ENCODE measurements at places on chromosomes 7 and 10.

- DNase-seq, result no peak
These were observed 1176.1 kb downstream of the GATA3 start for GRCh38 chr10:9230625-9231024.

DNA sequence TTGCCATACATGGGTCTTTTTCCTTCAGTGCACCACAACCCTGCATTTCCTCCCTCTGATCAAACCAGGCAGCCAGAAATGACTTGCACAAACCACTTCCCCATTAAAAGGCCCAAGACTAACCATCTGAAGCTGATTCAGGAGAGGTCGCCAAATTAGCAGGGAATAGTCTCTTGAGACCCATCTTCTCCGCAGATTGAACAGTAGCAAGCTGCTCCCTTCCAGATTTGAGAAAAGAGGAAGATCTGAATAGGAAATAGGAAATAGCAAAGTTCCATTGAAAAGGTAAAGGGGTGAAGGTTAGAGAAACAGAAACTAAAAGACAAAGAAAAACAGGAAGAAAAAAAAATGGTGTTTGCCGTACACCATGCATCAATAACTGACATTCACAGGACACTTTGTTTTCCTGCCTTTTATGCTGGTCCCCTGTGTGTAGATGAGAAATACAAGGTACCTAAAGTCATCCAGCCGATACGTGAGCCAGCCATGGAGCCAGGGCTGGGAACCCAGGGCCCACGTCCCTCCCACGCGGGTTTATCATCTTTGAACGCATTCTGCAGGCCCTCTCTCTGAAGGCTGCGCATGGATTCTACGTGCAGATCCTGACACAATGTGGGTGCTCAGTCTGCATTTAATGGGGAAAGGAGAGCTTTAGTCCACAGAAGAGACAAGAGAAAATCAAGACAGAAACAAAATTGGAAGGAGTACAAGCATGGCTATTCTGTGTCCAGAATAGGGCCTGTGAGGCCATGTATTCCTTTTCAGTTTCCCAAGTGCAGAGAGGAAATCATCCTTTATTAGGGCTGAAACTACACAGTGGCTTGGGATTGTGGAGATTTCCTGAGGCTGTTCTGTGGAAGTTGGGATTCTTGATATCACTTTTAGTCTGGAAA lies 268.4 kb upstream of the NPVF start:
- no peak for DNase-seq

GRCh38 chr10:97263971-97264370 lies 28.5 kb downstream of the ARHGAP19 start:
- no peak for DNase-seq

DNA sequence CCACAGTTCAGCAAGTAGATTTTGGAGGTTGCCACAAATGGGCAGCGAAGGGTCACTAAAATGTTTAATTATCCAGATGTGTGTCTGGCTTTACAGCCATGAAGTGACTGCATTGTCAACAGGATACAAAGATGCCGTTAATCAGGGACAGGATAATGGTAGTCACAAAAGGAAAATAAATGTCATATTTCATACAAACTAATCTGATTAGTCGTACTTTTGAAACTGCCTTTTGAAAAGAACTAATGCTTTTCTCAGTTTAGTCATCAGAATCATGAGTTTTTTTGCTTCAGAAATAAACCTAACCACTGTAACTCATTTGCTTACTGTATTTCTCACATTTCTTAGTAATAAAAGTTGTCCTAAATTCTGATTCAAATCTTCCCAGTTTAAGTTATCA lies 22.2 kb upstream of the WNT16 start:
- DNase-seq, result no peak

- DNase-seq, result no peak
These were observed 696.1 kb downstream of the AUTS2 start for GRCh38 chr7:70294211-70294911.

GRCh38 chr10:60283397-60283796 lies 106.3 kb downstream of the ANK3 start:
- DNase-seq, result no peak

DNA sequence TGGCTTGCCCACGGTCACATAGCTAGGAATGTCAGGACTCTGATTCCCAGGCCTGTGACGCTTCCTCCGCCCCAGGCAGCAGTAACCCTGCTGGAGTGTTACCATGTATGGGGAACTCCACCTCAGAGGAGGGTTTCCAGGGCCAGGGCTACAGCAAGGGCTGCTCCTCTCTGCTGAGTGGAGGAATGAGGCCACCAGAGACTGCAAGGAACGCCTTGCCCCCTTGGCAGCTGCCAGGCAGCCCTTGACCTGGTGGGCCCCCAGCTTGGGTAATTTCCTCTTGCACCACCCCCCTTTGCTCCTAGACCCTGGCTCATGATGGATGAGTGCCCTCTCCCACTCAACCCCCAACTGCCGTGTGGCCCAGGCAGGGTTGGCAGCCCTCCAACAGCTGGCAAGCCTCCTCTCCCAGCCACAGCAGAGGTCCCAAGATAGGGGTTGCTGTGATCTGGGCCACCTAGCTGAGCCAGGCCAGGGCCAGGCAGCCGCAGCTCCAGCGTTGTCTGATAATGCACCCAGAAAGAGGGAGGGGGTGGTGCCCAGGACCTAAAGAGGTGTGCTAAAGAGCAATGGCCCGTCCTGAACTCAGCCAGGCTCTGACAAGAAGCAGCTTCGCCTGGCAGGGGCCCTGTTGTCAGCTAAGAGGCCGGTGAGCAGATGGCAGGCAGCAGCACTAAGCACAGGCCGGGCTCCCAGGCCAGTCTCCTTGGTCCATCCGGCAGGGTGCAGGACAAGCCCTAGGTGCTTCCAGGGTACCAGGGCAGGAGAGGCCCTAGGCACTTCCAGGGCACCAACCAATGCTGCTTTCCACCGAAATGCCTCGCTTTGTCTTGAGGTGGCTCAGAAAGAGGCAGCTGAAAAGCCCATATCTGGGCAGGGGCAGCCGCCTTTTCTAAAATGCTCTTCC lies 35.4 kb downstream of the DRGX start:
- no peak for DNase-seq

GRCh38 chr7:29892231-29892630 lies 85.9 kb downstream of the WIPF3 start:
- DNase-seq, result no peak

- no peak for DNase-seq
These were observed 2.0 kb upstream of the ANLN start for GRCh38 chr7:36387435-36388231.

DNA sequence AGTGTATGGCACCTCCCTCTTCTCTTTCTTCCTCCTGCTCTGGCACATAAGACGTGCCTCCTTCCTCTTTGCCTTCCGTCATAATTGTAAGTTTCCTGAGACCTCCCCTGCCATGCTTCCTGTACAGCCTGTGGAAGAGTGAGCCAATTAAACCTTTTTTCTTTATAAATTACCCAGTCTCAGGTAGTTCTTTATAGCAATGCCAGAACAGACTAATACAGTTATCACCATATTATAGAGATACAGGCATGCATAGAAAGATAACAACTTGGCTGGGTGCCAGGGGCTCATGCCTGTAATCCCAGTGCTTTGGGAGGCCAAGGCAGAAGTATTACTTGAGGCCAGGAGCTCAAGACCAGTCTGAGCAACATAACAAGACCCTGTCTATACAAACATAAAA lies 53.2 kb downstream of the GCC1 start:
- no peak for DNase-seq

GRCh38 chr10:123958241-123958640 lies 66.6 kb upstream of the CPXM2 start:
- no peak for DNase-seq

DNA sequence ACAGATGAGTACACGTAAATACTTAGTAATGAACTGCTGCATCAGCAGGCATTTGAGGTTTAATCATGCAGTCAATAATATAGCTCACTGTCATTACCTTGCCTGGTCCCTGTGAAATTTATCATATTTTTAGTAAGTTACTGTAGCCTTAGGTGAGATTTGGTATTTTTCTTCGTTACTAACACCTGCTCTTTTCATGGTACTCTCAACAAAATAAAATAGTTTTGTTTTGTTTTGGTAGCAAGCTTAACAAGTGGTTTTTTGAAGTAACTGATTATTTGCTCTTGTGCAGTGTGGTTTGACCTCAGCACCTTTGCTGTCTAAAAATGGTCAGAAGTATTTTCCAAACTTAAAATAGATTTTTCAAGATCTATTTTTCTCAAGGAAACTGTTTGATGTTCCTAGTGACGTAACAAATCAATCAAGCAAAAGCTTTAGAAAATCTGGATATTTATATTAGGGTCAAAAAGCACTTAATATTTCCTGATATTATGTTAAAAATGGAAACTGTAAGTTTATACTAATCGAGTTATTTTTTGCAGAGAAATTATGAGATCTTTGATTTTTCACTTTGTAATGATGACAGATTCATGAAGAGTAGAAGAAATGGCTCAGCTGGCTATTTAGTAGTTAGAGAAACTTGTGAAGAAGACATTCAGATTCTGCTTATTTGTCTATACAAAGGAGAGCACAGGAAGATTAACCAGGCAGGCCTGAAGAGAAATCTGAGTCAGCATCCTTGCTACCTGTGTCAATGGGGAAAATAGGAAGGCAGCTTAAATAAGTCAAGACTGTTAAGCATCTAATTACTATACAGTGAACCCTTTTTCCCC lies 21.0 kb upstream of the RPA3 start:
- no peak for DNase-seq

DNA sequence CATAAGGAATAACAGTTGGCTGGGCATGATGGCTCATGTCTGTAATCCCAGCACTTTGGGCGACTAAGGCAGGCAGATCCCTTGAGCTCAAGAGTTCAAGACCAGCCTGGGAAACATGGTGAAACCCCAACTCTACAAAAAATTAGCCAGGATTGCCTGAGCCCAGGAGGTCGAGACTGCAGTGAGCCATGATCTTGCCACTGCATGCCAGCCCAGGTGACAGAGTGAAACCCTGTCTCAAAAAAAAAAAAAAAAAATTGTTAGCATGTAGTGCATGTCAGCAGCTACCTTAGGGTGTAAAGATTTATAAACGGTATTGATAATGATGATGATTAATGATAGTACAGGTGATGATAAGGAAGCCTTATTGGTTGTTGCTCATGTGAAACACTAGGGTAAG lies 331.2 kb upstream of the FZD1 start:
- no peak for DNase-seq

- no peak for DNase-seq
These were observed 95.6 kb downstream of the USP6NL start for GRCh38 chr10:11515596-11516430.

GRCh38 chr7:155576900-155577508 lies 30.6 kb upstream of the CNPY1 start:
- no peak for DNase-seq

GRCh38 chr10:104122225-104123107 lies 495 bp downstream of the SFR1 start:
- no peak for DNase-seq

GRCh38 chr10:63431962-63432797 lies 33.6 kb downstream of the JMJD1C start:
- no peak for DNase-seq

- DNase-seq, result no peak
These were observed 1.4 kb downstream of the SND1 start for GRCh38 chr7:127653396-127653795.

DNA sequence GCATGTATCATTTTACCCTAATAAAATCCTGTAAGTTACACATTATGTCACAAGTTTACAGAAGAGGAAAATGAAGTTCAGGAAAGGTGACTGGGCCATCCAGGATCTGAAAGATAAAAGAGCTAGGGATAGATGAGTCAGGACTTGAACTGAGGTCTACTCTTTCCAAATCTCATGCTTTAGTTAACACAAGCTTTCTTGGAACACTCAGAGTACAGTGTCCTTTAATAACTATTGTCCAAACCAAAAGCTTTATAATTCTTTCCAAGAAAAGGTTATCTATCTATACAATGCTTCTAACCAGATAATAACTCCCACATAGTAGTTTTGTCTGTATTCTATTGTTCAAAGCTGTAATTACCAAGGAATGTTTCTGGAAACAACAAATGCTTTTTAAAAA lies 164.6 kb downstream of the LRRN3 start:
- DNase-seq, result no peak

GRCh38 chr10:27413831-27414348 lies 90.2 kb upstream of the RAB18 start:
- no peak for DNase-seq

GRCh38 chr10:36313142-36313541 lies 671.0 kb upstream of the FZD8 start:
- no peak for DNase-seq

GRCh38 chr10:120607016-120607709 lies 150.1 kb downstream of the PLPP4 start:
- no peak for DNase-seq

DNA sequence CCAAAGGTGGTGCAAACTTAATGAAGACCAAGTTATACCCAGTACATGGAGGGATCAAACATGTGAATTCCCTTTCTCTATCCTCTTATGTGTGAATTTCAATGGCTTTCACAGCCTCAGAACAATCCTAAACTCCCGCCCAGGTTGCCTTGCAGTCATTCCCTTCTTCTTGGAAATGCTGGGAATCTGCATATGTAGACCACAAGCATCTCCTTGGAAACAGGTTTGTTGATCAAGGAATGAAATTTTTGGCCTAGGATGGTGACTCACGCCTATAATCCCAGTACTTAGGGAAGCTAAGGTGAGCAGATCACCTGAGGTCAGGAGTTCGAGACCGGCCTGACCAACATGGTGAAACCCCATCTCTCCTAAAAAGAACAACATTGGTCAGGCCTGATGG lies 77.8 kb upstream of the ABI1 start:
- DNase-seq, result no peak

GRCh38 chr7:152513861-152514770 lies 78.3 kb upstream of the KMT2C start:
- DNase-seq, result no peak

DNA sequence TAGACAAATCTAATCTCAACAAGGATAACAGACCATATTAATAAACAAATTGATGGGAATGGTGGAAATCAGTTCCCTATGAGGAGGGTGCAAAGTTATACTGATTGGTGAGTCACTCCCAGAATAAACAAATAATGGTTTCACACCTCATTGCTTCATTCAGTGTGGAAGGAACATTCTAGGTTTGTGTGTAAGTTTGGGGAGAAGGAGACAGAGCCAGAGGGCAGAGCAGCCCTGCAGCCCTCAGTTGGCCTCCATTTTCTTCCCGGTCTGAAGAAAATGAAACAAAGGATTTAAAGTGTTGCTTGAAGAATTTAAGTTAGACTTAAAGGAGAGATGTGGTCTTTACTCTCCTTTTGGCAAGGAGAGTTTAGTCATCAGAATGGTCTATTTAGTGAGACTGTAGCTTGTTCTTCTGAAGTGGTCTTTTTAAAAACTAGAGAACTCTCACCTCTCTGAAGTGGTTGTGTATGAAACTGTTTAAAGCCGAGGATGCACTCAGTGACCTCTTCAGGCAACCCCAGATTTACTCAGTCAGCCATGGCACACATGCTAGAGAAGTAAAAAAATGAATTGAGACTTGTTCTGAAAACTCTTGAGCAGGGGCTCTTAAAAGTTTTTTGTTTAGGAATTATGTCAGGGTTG lies 27.2 kb downstream of the IKZF1 start:
- no peak for DNase-seq

GRCh38 chr10:119469846-119470245 lies 72.7 kb downstream of the RGS10 start:
- no peak for DNase-seq

DNA sequence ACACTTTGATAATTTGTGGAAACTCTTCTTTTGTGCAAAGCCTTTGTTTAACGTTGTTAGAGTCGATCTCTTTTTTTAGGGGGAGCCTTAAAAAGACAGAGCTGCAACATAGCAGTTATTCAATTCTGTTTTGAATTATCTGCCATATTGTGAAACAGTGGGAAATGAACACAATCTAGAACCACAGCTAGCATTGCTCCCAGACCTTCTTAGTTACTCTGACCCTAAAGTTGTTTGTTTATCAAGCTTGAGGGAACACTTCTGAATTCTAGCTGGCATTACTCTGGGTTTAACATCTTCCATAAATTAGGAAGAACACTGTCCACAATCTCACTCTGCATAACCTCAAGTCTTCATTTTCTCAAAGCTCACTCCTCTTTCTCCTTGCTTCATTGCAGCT lies 217.7 kb downstream of the PRKG1 start:
- DNase-seq, result no peak

All from stimulated activated CD8-positive, alpha-beta memory T cell treated with anti-CD3 and anti-CD28 coated beads, Interleukin-4, amount 100 ng/mL, for 4 hours (primary cell).